Cardiac fibroblast (primary cell): ENCODE measurements at places on chromosomes 16 and 17.

DNA sequence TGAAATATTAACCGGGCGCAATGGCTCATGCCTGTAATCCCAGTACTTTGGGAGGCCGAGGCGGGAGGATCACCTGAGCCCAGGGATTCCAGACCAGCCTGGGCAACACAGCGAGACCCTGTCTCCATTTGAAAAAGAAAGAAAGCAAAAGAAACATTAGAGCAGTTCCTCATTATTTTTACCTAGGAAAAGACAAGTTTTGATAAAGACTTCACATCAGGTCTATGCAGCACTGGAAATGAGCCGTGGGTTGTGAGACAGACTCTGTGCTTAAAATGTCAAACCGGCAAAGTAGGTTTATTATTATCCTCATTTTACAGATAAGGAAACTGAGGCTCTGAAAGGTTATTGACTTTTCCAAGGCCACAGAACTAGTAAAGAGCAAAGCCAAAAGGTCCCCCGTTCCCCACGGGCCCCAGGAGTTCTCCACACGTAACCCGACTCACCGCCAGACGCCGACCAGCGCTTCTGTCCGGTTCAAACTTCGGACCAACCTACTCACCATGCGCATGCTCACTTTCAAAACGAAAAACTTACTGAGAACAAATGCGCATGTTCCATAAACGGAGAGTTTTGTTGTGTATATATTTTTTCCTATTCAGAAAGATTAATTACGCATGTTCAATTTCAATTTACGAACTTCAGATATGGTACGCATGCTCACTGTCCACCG is 356 bp downstream of the TUBD1 start:
- no peak for DNase-seq

- DNase-seq: no peak
Observed at GRCh38 chr16:79867425-79867997, 267.0 kb upstream of the MAF start.

DNA sequence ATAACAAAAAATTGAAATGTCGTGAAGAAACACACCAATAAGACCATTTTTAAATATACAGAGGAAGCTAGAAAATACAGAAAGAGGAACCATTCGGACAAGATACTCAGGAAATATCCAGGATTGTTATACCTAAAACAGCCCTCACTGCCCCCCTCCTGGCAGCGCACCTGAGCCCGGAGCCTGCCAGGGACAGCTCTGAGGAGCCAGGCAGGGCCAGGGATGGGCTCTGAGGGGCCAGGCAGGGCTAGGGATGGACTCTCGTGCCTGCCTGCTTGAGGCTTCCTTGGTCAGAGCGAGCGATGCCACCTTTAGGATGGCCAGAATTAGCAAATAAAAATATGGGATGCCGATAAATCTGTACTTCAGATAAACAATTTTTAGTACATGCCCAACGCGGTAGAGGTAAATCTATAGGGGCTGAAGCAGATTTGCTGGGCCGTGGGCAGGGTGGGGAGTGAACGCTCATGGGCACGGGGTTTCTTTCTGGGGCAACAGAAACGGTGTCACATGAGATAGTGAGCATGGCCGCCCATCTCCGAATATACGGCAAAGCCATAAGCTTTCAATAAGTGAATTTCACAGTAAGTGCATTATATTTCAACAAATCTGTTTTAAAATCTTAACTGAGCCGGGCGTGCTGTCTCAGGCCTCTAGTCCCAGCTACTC is 18.2 kb upstream of the CSNK1D start:
- no peak for DNase-seq

GRCh38 chr17:42190491-42191274 is 3.6 kb downstream of the GHDC start:
- DNase-seq: no peak

GRCh38 chr17:64974750-64975317 is 55.6 kb upstream of the LRRC37A3 start:
- DNase-seq: no peak

GRCh38 chr16:78768718-78769117 is 669.3 kb downstream of the WWOX start:
- no peak for DNase-seq

DNA sequence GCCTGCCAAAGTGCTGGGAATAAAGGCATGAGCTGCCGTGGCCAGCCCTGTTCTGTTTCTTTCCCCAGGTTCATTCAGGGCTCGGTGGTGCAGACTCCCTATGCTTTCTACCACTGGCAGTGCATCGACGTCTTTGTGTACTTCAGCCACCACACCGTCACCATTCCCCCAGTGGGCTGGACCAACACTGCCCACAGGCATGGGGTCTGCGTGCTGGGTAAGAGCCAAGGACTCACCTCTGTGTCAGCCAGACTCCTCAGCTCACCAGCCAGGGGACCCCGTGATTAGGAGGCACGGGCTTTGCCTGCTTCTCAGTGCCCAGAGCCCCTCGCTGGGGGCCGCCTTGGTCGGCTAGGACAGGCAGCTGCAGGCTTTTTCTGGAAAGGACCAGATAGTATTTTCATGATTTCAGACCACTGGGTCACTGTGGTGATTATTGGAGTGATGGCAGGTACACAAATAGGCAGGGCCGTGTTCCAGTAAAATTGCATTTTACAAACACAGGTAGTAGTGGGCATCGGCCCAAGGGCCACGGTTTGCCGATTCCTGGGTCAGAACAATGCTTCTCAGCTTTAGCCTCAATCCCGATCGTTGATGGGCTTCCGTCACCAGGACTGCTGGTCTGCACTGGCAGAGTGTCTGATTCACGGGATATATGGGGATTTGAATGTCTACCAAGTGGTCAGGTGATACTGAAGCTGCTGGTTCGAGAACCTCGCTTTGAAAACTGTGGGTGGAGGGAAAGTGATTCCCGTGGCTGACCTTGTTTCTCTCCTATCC is 5.0 kb downstream of the ENGASE start:
- no peak for DNase-seq

- no peak for DNase-seq
Observed at GRCh38 chr17:35981908-35982330, 622 bp upstream of the CCL16 start.
